ENCODE measurements at places on chromosomes 7 and 10.
A peak's percentile ranks its signal among the peaks of the same experiment; 100 is the strongest.

DNA sequence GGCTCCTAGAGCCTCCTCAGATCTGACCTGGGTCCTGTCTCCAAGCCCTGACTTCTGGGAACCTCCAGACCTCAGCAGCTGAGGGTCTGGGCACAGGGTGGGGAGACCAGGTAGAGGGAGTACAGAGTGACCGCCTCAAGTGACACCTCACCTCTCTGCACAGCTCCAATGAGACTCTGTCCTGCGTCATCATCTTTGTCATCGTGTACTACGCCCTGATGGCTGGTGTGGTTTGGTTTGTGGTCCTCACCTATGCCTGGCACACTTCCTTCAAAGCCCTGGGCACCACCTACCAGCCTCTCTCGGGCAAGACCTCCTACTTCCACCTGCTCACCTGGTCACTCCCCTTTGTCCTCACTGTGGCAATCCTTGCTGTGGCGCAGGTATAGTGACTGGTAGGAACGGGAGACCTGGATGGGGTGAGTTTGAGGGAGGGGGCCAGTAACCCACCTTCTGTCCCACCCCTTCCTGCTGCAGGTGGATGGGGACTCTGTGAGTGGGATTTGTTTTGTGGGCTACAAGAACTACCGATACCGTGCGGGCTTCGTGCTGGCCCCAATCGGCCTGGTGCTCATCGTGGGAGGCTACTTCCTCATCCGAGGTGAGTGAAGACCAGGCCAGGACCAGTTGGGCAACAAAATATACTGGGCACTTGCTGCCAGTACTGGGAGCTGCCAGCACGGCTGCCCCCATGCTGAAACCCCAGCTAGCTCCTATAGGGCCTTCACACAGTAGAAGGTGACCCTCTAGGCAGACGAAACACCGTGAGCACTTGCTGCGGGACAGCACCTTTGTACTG is 17.8 kb downstream of the SMO start:
- no peak for DNase-seq

- no peak for DNase-seq
Observed at GRCh38 chr7:8581842-8582241, 148.4 kb downstream of the NXPH1 start.

- DNase-seq = no peak
Observed at GRCh38 chr10:26314265-26315013, 97.9 kb downstream of the GAD2 start.

DNA sequence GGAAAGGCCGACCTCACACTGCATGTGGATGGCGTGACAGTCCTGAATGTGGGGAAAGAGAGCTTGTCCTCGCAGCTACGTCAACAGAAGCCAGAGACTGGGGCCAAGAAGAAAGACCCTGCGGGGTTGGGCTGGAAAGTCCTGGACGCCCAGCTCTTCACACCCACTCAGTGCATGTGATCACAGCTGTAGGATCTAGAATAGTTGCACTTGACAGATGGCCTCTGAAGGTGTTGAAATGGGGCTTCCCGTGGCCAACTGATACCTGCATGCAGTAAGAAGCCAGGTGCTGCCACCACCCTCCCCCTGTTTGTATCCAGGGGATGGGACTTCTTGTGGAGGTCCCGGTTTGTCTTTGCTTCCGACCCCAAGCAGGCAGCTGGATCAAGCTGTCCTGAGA is 34.1 kb upstream of the OCM2 start:
- DNase-seq = no peak

DNA sequence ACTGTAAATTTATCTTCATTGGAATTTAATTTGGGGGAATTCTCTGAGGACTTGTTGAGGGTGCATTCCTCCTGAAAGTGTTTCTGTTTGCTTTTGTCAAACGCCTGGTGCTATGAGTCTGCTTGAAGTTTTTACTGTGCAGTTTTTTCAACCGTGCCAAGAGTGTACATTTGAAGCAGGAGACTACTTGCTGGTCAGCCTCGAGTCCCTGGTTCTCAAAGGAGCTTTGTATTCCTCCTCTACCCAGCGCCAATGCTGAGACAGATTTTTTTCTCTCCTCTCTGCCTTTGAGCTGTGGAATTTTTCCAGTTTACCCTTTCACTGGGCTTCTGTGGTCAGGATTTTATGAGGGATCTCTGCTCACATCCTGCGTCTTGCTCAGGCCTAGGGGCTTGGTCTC is 62.1 kb downstream of the NPY start:
- no peak for DNase-seq

DNA sequence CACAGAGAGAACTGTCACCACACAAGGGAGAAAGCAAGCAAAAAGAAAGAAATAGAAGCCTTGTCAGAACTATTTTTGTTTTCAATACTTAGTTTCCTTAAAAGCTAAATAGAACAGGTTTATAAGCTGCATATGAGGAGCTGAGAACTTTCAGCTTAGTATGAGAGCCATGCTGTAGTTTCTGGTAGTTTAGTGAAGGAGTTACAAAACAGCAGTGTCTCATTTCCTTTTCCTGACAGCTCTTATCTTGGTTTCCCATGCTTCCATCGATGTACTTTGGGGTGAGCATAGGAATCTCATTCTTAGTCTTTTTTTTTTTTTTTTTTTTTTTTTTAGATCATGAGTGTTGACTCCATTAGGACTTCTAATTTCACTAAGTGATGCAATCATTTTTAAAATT is 8.6 kb upstream of the CHRM2 start:
- no peak for DNase-seq

DNA sequence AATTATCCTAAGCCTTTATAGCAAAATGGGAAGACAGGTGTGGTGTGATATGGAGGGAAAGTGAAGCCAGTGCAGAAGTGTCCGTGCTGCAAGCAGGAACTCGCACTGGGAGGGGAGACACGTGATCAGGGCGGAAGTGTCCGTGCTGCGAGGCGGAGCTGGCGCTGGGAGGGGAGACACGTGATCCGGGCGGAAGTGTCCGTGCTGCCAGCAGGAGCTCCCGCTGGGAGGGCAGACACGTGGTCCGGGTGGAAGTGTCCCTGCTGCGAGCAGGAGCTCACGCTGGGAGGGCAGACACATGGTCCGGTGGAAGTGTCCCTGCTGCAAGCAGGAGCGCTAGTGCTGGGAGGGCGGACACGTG is 40.5 kb upstream of the PRKAR1B start:
- DNase-seq = no peak

GRCh38 chr7:641269-641671 is 85.2 kb upstream of the DNAAF5 start:
- DNase-seq = no peak

DNA sequence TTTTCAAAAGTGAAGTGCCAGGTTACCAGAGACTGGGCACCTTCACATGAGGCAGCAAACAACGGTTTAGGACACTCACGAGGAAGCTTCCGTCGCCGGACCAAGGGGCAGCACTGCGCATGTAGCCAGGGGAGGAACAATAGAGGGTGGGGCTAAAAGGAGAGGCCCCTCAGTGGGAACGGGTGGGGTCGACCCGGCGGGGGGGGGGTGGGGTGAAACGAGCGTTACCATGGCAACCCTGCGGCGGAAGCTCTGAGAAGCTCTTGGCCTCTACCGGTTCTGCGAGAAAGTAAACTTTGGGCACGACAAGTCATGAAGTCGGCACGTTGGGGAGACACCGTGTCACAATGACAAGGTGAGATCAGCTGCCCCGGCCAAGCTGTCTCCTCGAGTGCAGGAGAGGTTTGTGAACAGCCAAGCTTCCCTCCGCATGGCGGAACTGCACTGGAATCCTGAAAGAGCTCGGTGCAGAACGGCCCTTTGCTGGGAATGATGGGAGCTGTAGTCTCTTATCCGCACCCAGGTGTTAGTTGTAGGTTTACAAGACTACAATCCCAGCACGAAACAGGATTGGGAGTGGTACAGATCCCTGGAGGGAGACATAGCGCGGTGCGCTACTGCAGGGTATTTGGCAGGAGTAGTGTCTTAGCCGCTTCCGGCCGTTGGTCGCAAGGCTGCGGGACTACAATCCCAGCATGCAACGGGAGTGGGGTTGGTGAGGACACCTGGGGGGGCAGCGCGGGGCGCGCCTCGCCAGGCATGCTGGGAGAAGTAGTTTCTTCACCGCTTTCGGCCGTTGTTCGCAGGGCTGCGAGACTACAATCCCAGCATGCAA is 72.8 kb upstream of the ZNF722 start:
- peak; percentile 88 for DNase-seq

- no peak for DNase-seq
Observed at GRCh38 chr10:71029411-71029892, 141.1 kb upstream of the PCBD1 start.

DNA sequence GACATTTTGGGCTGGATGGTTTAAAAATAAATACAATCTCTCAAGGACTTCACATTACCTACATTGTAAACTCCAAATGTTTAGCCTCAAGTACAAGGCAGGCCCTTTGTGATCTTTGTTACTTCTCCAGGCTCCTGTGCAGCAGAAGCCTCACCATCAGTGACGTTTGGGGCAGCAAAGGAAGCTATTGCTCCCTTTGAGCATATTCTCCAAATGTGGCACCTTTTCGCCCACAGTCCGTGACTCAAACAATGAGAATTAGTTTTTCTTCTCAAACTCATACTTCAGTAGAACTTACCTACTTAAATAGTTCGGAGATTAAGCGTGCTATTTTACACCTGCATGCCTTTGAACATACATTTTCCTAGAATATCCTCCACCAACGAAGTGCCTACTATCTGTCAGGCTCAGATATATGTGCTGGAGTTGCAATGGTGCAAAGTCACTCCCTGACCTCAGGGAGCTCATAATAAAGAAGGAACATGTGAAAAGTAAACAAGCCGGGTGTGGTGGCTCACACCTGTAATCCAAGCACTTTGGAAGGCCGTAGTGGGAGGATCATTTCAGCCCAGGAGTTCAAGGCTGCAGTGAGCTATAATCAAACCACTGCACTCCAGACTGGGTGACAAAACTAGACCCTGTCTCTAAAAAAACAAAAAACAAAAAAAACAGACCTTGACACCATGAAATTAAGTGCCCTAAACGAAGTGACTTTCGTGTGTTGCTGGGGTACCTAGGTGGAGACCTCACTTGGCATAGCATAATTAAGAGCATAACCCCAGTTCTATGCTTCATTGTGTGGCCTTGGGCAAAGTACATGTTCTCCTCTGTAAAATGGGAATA is 1.2 kb upstream of the ABCF2 start:
- DNase-seq = no peak

- DNase-seq = no peak
Observed at GRCh38 chr10:72080042-72080975, 8.0 kb downstream of the SPOCK2 start.

GRCh38 chr7:70645279-70645678 is 486.7 kb upstream of the GALNT17 start:
- DNase-seq = no peak

DNA sequence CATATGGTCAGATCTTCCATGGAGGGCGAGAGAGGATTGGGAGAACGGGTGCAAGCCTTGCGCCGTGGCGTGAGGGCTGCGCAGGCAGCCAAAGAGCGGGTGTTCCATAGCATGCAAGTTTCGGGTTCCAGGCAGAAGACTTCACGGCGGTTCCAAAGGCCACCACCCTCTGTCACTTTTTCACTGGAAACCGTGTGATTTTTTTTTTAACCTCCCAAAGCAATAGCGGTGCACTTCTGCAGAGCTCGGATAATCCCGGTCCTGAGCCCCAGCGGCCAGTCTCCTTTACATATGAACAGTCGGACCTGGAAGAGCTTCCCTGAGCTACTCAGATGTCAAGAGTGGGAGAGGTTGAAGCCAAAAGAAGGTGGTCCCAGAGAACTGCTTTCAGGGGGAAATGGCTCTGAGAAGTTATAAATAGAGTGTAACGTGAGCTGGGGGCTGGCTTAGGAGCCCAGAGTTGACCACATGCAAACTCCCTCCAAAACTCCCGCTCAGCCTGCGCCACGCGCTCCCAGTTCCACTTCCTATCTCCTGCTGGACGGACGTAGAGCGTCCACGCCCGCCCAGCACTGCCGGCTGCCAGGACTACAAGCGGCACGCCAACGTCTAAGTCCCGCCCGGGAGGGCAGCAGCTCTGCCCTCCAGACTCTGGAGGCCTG is at the start of gene MEOX2:
TSS of gene MEOX2 (minus strand) at position 389 of the 662 bp plus-strand sequence. CDS start at position 108, 281 bp downstream.
- no peak for DNase-seq

DNA sequence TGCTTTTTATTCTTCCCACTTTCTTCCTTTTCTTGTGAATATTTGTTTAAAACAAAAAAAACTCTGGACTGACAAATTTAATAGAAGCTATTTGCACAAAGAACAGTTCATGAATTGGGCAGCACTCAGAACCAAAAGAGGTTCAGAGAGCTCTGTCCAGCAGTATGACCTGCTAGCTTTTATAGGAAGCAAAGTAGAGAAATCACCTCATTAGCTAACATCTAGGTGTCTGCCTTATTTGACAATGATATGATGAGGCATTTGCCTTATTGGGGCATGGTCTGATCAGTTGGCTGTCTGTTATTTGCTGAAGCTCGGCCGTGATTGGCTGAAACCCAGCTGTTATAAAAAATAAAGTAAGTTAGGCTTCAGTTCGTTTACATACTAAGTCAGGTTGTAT is 819 bp upstream of the TRIM4 start:
- DNase-seq = no peak

DNA sequence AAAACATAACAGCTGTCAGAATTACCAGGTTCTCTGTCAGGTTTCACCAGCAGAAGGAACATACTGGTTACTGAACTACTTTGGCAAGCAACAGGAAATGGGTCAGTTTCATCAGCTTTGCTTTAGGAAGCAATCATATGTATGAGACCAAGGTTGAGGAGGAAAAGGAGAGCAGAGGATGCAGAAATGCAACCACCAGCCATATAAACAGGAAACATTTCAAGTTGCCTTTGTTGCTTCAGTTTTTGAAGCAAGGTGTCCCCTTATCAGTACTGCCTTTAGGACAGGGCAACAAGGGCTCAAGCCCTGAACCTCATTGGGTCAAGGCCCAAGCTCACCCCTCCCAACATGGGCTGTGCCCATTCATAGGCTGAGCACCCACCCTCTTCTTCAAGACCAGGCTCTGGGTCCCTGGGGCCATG is 10.2 kb downstream of the HIPK2 start:
- DNase-seq = peak; percentile 64
